ENCODE measurements at places on chromosomes 3 and 15. TPM values are rescaled to one million over a fixed set of nuclear protein-coding genes. Genes with fewer than 3 reads are reported as not detected.

GRCh38 chr15:79724312-79724711 lies 172.5 kb downstream of the MTHFS start:
- no peak for DNase-seq

DNA sequence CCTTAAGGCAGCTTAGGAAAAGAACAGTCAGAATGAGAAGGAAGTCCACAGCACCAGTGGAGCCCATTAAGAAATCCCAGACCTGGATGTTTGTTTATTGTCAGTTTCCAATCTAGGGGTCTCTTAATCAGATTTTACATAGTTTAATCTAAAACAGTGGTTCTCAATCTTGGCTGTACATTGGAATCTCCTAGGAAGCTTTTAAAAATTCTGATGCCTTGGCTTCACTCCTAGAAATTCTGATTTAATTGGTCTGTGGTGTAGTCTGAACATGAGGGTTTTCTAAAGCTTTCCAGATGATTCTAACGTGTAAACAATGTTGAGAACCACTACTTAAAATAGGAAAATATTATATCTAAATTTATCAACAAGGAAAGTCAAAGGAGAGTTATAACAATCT lies 56.6 kb upstream of the SPRED1 start:
- DNase-seq: no peak

- no peak for DNase-seq
Observed at GRCh38 chr3:41370307-41370706, 171.0 kb downstream of the CTNNB1 start.

- DNase-seq: no peak
Observed at GRCh38 chr3:168885028-168885427, 778.5 kb downstream of the MECOM start.

GRCh38 chr3:31412832-31413231 lies 119.9 kb upstream of the STT3B start:
- no peak for DNase-seq

GRCh38 chr3:122232485-122232884 lies 49.0 kb downstream of the CASR start:
- DNase-seq: no peak

DNA sequence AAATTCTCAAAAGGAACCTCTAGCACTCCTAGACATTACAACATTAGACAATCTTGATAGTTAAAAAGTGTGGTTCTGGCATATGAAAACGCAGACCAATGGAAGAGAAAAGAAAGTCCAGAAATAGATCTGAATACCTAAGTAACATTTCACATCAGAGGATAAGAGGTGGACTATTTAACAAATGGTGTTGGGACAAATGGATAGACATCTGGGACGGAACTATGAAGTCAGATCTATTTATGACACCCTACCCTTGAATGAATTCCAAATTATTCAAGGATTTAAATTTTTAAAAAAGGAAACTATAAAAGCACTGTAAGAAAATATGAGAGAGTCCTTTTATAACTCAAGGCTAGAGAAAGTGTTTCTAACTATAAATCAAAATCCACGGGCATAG lies 111.3 kb downstream of the SCN11A start:
- no peak for DNase-seq

DNA sequence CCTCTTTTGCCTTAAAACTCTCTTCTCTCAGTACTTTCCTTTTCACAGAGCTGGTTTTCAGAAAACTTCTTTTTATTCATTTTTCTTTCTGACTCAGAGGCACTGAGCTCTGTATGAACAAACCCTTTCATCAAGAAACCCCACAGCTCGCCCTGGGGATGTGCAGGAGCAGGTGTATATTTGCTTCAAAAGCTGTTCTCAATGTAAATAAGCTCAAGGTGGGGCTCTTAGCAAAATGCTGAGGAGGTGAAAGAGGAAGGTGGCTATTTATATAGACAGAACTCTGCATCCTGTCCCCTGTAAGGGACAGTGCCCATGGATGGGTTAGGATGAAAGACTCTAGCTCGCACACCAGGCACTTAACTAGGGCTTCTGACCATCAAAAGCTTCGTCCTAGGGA lies 302.0 kb downstream of the WDR72 start:
- no peak for DNase-seq

DNA sequence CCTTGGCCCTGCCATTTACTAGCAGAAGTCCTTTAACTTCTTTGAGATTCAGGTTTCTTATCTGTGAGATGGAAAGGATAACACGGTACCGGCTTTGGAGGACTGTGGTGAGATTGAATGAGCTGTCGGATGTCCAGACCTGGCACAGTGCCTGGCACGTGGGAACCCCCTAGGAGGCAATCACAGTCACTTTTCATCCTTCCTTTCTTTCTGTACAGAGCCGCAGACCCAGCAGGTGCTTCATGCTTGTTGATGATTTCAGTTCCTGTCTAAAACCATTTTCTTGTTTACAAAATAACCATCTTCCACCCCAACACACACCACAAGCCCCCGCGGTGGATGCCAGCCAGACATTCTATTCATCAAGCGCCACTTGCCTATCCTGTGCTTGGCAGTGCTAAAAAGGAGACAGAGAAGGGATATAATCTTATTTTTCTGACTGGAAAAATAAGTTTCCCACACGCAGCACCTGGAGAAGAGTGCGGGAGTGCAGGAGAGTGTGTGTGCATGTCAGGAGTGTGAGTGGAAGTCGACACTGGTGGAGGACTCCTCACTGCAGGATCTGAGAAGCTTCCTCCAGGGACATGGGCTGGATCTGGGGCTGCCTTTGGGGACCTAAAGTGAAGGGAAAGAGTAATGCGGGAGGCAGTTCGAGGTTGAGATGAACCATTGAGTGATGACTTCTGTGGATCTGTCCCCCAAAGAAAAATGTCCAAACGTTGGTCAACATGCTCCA lies 85.7 kb downstream of the ST6GAL1 start:
- DNase-seq: no peak

DNA sequence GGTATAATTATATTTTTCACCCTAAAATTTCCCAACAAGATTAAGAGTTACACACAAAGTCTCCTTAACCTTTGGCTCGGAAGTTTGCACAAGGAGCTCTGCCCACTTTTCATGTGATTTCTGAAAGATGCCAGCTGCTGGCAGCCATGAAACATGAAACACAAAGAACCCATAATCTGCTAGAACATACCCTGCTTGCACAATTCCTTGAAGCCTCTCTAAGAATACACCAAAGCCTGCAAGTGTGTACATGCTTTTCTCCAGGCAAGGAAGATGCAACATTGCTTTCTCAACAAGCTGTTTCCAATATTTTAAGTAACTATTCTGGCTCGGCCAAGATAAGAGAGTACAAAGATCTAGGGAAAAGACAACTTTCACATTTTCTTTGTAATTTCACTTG lies 182.0 kb upstream of the WNT5A start:
- no peak for DNase-seq

DNA sequence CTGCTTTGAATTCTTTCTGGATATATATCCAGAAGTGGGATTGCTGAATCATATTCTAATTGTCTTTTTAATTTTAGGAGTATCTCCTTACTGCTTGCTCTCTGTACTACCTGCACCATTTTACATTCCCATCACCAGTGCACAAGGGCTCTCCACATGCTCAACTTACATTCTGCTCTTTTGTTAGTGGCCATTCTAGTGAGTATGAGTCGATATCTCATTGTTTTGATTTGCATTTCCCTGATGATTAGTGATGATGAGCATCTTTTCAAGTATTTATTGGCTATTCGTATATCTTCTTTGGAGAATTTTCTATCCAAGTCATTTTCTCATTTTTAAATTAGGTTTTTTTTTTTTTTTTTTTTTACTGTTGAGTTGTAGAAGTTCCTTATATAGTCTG lies 29.5 kb downstream of the PFN2 start:
- DNase-seq: no peak

GRCh38 chr15:65400760-65401610 lies 21.8 kb downstream of the IGDCC4 start:
- peak; percentile 43 for DNase-seq

DNA sequence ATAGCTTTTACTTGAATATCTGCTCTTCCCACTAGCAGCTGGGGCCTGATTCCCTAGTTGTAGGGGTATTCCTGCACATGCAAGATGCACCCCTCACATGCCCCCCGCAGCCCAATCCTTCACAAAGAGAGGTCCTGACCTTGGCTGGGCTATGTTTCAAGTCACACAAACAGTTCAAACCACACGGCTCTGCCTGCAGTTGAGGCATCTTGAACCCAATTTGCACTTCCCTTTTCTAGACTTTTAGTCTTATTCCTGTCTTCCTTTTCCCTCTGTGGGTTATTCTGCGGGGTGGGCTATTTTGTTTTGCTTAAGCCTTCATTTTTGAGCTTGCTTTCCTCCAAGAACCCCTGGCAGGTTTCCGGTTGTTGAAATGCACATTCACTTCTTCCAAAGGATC lies 13.3 kb upstream of the CCR1 start:
- DNase-seq: no peak

AMOTL2 gene
- total RNA-seq: 55.9 TPM

RNF7 gene
- total RNA-seq: 59.2 TPM

PCYT1A gene
- 36.5 TPM for total RNA-seq

DALRD3 gene
- 34.1 TPM for total RNA-seq

ANO10 gene
- 32.8 TPM for total RNA-seq

DAZL gene
- not detected for total RNA-seq

SPG21 gene
- 83.3 TPM for total RNA-seq

KLHL40 gene
- not detected for total RNA-seq
